ENCODE measurements at places on chromosomes 4 and X.

GRCh38 chr4:27742816-27743215 lies 882.2 kb downstream of the STIM2 start:
- no peak for DNase-seq

- DNase-seq, result no peak
Measured at GRCh38 chr4:96389770-96390169, 549.9 kb downstream of the PDHA2 start.

DNA sequence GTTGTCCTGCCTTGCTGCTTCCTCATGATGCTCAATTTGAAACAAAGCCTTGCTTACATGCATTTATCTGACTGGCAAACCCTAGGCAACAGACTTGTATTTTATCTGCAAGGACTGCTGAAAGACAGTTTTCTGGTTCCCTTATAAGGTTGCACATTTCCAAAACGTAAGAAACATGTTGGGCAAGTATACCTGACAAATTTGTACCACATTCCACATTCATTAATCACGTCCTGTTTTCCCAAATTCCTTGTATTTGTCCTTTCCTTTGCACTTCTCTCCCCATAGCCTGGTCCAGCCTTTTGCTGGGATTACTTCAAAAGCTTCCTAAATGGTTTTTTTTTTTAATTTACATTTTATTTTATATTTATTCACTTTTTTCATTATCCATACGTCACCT lies 310.1 kb downstream of the PPP3CA start:
- no peak for DNase-seq

- no peak for DNase-seq
Measured at GRCh38 chrX:39891781-39892180, 206.0 kb downstream of the BCOR start.

GRCh38 chrX:37818031-37818430 lies 29.3 kb downstream of the DYNLT3 start:
- DNase-seq, result no peak

- DNase-seq, result no peak
Measured at GRCh38 chr4:123889507-123889906, 492.9 kb downstream of the SPRY1 start.

DNA sequence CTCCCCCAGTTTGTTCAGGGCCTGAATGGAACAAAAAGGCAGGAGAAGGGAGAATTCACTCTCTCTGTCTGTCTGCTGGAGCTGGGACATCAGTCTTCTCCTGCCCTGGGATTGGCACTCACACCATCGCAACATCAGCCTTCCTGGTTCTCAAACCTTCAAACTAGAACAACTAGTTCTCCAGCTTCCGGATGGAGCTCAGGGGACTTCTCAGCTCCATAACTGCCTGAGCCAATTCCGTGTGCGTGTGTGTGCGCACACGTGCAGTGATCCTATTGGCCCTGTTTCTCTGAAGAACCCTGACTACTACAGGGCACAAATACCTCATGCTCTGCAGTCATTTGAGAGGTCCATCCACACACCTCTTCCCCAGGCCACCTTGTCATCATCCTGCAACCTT lies 18.7 kb upstream of the MAN2B2 start:
- no peak for DNase-seq

DNA sequence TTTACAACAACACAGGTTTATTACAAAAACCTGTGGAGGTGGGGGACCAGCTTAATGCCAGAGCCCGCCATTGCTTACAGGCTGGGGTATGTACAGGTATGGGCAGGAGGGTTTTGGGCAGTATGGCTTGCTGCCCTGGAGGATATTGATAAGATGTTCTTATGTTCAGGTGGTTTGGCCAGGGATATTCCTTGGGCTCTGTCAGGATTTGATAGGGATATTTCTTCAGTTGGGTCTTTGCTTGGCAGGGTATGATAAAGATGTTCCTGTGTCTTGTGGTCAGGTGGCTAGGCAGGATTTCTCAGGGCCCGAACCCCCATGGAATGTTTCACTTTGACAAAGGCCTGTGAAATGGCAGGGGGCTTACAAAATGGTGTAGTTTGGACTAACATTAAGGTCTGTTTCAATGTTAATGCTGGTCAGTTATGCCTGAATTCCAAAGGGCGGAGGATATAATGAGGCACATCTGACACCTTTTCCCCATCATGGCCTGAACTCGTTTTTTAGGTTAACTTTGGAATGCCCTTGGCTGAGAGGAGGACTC lies 3.1 kb downstream of the MGST2 start:
- no peak for DNase-seq

DNA sequence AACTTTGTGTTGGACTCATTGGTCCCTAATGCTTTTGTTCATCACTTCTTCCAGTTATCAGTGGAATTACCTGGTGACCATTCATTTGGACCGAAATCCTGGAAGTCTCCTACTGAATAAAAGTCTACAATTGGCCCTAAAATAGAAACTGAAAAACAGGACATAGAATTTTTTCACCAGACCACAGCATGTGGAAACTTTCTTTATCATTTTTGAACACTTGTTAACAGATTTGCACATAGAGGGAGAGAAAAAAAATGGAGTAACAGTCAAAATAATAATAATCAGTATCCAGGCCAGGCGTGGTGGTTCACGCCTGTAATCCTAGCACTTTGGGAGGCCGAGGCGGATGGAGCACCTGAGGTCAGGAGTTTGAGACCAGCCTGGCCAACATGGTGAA lies 7.1 kb downstream of the EPGN start:
- DNase-seq, result no peak

GRCh38 chr4:8920969-8921368 lies 49.3 kb upstream of the HMX1 start:
- DNase-seq, result no peak

DNA sequence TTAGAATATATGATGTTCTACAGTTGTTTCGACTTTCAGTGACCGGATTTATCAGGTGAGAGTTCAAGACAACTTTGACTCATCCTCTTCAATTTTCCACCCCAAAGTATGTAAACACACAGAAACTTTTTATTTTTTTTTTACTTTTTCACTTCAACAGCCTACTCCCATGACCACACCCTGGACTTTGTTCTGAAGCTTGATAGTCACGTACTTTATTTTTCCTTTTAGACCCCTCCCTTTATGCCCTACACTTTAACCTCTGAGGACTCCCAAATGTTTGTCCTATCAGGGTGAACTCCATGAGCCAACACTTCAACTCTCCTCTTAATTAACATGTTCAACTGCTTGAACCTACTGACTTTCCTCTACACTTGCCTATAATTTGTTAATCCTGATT lies 2.5 kb upstream of the DDX60 start:
- DNase-seq, result no peak

DNA sequence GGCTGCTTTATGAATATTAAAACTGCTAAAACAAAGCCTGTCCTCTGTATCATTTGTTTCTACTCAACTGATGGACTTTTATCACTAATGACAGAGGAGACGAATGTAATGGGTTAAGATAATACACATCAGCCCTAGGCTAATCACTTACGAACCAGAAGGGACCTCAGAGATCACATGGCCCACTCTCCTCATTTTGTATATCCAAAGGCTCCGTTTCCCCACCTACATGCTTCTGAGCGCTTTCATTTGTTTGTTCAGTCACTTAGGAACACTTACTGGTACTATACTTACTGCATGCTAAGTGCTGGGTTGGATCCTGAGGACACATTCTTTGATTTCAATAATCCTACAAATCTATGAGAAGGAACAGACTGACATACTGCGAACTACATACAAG lies 169.3 kb downstream of the CEP135 start:
- no peak for DNase-seq

DNA sequence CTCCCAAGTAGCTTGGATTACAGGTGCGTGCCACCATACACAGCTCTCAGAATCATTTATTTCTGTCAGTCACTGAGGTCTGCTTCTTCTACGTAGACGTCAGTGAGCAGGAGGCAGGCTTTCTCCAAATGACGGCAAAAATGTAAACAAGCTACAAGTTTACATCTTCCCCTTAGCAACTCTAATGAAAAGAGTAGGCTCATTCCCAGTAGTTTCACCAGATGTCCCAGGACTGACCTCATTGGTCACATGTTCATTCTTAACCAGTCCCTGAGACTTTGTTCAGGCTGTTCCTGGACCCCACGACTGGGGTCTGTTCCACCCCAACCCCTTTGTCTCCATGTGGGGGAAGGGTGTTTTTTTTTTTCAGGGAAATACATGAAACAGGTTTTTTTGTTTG lies 67.1 kb downstream of the TENM3 start:
- DNase-seq, result no peak

- no peak for DNase-seq
Measured at GRCh38 chr4:119477412-119478053, 151.1 kb downstream of the PDE5A start.

DNA sequence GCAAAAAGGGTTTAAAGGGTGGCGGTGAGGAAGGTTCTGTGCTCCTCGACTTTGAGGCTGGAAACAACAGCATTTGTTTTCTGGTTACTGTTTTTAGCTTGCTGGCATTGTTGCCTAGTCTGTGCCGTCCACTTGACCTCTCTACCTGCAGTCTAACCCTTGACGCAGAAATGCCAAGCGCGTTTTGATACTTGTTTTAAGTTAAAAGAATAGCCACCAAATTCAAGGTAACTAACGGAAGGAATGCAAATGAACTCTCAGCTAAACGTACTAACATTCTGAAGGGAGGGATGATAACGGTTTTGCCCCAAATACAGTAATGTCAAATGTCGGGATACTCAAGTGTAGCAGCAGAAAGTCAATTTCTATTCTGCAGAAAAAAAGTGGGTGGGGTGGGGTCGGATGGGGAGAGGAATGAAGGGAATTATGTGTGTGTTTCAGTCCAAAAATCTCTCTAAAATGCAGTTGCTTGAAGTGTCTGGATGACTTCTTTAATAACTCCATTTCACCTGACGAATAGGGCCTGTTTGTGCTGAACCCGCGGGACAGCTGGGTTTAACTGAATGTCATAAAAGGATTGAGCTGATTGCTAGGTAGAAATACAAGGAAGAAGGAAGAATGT lies 3.4 kb upstream of the NKX6-1 start:
- no peak for DNase-seq

DNA sequence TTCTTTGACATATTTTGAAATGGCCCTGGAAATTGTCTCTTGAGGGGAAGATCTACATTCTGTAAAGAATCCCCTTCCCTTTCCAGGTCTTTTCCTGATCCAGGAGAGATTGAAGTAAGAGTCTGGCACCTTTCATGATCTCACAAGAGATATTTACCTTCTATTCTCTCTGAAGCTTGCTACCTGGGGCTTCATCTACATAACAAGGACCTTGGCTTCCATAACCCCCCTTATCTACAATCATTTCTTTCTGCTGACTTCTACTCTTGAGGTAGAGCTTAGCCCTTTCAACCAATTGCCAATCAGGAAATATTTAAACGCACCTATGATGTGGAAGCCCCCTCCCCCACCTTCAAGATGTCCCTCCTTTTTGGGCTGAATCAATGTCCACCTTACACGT lies 383.7 kb upstream of the MAGEB18 start:
- no peak for DNase-seq

DNA sequence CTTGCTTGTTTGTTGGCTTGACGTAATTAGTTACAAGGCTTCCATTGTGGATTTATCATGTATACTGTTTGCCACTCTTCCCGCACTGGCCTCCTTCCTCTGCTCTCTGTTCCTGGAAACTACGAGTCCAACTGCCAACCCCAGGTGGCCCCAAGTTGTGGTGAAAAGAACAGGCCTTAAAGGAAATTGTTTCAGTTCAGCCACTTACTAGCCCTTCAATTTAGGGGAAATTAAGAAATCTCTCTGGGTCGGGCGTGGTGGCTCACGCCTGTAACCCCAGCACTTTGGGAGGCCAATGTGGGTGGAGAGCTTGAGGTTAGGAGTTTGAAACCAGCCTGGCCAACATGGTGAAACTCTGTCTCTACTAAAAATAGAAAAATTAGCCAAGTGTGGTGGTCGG lies 28.0 kb downstream of the RBM47 start:
- DNase-seq, result no peak

DNA sequence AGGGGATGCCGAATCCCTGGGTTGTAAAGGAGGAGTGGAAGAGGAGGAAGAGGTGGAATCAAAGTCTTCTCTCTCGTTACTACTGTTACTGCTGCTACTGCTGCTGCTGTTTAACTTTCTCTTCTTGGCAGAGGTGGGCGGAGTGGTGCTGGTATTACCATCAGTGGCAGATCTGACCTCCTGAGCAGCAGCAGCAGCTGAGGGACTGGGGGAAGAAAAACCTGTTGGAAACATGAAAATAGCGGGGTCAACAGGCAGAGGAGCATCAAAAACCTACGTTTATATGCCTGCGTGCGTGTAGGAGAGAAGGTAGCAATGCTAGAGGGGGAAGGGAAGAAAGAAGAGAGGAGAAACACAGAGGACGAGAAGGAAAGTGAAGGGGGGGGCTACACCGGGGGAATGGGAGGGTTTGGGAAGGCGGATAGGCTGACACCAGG lies 339 bp downstream of the CUL4B start:
- DNase-seq, result peak; percentile 21

- no peak for DNase-seq
Measured at GRCh38 chr4:2406920-2407319, 11.5 kb downstream of the ZFYVE28 start.

- DNase-seq, result no peak
Measured at GRCh38 chr4:96035727-96036126, 195.8 kb downstream of the PDHA2 start.

DNA sequence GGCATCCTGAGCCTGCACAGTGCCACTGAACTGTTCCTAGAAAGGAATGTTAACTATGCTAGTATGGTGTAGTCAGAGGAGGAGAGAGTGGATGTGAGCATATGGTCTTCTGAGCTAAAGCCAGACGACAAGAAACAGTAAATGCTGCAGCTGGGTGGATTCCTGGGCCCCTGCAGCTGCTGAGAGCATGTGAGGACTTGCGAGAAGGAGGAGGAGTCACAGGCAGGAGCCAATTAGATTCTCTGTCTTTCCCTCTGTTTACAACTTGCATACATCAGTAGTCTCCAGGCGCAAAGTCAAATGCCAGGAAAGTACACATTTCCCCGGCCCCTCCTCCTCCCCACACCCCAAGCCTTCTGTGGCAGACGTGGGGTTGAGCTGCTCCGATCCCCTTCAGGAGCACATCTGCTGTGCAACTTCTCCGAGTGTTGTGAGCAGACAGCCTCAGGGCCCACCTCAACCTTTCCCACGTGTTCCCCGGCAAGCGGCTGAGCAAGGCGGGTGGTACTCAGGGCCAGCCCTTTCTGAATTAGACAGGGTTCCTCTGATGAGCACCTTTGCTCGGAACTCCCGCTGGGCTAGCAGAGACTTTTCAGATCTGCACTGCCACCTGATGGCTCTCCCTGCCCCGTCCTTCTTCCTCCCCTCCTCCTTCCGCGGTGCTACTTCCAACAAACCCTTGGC lies 108.7 kb upstream of the ATP6AP2 start:
- no peak for DNase-seq

DNA sequence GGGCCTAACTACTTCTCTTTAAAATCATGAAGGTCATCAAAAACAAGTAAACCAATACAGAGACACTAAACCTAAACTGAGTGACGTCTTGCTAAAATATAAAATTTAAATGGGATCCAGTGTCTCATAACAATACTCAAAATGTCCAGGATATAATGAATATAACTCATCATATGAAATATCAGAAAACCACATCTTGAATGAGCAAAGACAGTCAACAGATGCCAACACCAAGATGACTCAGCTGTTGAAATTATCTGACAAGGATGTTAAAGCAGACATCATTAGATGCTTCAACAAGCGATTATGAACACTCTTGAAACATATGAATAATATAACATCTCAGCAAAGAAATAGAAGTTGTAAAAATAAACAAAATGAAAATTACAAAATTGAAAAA lies 8.3 kb downstream of the NAP1L2 start:
- DNase-seq, result no peak

GRCh38 chr4:27928761-27929540 lies 1068.3 kb downstream of the STIM2 start:
- DNase-seq, result no peak

GRCh38 chrX:149871940-149872339 lies 9.0 kb upstream of the MAGEA8 start:
- peak; percentile 73 for DNase-seq
